ENCODE measurements at places on chromosomes 16 and 17.

GRCh38 chr17:16952401-16952800 lies 19.5 kb downstream of the TNFRSF13B start:
- DNase-seq, result no peak

- DNase-seq, result no peak
Observed at GRCh38 chr16:65327346-65327745, 205.5 kb upstream of the CDH11 start.

GRCh38 chr16:11635113-11635652 lies 33.1 kb upstream of the SNN start:
- no peak for DNase-seq

GRCh38 chr17:78322858-78323455 lies 36.9 kb downstream of the SOCS3 start:
- no peak for DNase-seq

DNA sequence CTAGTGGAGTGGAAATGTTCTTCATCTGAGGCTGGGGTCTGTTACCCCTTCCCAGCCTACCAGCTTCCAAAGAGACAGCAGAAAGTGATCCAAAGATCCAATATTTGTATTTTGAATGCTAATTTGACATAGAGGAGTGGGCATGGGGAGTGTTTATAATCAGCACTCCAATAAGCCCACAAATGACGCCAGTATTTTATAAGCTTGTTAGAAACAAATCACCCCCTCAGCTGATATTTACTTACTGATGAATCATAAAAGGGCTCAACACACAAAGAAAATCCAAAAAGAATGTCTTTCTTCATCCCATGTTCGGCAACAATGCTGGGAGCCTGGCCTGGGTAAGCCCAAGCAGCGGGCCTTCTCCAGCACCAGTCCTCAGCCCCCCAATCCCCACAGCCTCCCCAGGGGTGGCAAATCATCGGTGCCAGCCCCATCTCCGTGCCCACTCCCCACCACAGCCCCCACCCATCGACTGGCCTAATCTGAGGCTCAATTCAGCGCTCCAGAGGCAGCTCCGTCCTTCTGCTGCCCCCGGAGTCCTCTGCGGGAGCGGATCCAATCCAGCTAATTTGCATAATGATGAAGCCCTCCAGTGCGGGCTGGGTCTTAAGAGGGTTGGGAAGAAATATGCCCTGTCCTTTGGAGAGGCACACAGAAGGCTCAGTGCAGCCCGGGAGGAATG lies 169.5 kb downstream of the C16orf78 start:
- no peak for DNase-seq

- DNase-seq, result no peak
Observed at GRCh38 chr16:64280317-64280716, 841.5 kb downstream of the CDH11 start.

- DNase-seq, result no peak
Observed at GRCh38 chr17:7927596-7927995, 2.1 kb downstream of the KCNAB3 start.

DNA sequence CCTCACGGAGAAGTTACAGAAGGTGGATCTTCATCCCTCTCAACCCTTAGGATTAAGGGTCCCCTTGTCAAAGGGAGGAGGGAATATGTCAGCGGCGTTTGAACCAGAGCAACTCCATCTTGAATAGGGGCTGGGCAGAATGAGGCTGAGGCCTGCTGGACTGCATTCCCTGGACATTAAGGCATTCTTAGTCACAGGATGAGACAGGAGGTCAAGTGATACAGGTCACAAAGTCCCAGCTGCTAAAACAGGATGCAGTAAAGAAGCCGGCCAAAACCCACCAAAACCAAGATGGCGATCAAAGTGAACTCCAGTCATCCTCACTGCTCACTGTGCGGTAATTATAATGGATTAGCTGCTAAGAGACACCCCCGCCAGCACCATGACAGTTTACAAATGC lies 36.7 kb downstream of the RBFOX3 start:
- DNase-seq, result no peak

GRCh38 chr16:56237451-56237930 lies 46.2 kb downstream of the GNAO1 start:
- DNase-seq, result no peak

GRCh38 chr16:54927125-54928015 lies 3.3 kb upstream of the IRX5 start:
- DNase-seq, result no peak

DNA sequence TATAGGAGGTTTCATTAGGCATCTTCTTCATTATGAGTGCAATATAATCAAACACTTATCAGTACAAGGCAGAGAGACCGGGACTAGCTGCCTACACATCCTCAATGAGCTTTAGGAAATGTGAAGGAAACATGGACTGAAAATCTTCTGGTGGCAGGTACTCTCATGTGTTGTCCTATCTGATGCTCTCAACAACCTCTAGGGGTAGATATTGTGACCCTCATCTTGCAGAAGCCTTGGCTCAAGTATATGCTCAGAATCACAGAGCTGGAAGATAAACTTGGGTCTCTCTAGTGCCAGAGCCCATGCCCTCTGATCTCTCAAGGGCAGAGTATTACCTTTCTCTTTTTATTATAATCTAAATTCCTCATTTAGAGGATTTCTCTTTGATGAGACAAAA lies 181.6 kb upstream of the C17orf78 start:
- no peak for DNase-seq

DNA sequence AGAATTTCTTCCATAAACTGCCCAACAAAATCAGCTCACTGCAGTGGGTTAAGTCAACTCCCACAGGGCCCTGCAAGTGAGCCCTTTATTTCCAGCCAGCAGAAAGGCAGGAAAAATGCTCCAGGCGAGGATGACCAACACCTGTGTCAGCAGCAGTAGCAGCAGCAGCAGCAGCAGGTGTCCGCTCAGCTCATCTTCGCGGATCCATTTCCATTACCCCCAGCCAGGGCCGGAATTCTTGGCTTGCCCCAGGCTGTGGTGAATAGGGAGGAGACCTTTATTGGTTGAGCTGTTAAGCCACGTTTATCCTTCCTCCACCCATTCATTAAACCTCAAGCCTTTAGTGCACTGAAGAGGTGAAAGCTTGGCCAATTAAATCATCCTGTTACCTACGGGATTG lies 46.2 kb downstream of the MARCHF10 start:
- no peak for DNase-seq

DNA sequence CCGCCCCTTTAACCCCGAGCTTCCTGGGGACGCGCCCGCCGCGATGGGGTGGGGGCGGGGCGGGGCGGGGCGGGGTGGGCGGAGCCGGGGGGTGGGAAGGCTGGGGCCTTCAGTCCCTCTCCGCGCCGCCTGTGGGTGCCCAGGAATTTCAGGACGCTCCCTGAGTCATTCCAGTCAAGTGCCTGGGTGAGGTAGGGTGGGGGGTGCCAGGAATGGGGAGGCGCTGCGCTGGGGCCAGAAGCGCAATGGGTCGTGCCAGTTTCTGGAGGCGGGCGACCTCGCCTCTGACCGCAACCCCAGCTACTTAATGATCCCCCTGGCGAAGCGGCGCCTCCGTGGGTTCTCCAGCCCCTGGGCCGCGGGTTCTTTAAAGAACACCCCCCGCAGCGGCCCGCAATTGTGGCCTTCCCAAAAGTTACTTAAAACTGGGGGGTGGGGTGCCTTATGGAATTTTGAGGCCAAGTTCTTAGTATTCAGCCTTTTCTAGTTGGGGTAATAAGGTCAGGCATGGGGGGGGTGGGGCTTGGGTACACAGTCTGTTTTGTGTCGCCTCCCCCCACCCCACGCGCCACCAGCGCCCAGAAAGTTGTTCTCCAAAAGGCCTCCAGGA lies 826 bp upstream of the GSE1 start:
- peak; percentile 91 for DNase-seq

- DNase-seq, result no peak
Observed at GRCh38 chr17:42389899-42390298, 1.7 kb upstream of the STAT3 start.
